SJCRH30 (cell line): ENCODE measurements at places on chromosomes 2 and 18. TPM values are rescaled to one million over a fixed set of nuclear protein-coding genes. Genes with fewer than 3 reads are reported as not detected.

- DNase-seq: no peak
Measured at GRCh38 chr2:162007447-162008040, 66.5 kb downstream of the DPP4 start.

The STK36 gene
- 11.2 and 14.9 TPM in 2 replicates for total RNA-seq

DNA sequence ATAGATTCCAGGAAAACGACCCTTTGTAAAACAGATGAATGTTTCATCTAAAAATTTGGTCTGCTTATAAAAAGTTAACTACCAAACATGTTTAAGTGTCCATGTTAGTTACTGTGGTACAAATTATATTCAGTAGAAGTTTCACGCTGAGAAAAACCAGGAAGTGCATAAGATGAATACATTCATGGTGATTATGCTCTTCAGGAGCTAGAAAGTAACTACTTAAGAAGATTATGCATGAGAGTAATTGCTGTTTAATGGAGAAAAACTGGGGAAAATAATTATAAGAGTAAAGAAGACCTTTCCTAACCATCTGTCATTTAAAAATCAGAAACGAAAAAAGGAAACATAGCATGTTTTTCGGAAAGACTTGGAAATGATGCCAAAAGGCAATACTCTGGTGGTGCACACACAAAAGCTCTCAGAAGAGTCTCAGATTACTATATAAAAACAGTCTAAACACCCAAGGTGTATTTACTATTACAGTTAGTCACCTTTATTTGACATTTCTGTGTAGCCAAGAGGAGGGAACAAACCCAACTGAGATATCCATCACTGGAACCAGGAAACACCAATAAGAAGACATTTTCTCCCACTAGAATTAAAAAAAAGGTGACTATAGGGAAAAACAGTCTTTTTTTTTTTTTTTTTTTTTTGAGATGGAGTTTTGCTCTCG, 38.8 kb upstream of the METTL21A start:
- DNase-seq: no peak

The C2orf15 gene
- total RNA-seq: 0.24 and 0.25 TPM in 2 replicates

DNA sequence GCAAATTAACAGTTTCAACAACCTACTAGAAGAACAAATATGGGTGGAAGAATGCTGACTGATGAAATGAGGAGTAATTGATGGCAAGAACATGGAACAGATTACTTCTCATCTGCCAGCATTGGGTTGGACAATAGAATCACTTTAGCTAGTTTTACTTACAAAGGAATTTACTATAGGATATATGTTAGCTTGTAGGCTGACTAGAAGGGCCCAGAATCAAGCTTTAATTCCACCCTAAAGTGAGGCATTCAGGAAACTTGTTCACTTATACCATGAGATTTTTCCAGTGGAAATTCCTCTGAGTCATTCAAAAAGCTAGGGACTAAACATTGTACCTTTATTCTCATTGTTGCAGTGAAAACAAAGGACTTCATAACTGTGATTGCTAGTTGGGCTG, 5.0 kb upstream of the ZSWIM2 start:
- no peak for DNase-seq
